ENCODE measurements at places on chromosomes 6 and 20.
A peak's percentile ranks its signal among the peaks of the same experiment; 100 is the strongest.

DNA sequence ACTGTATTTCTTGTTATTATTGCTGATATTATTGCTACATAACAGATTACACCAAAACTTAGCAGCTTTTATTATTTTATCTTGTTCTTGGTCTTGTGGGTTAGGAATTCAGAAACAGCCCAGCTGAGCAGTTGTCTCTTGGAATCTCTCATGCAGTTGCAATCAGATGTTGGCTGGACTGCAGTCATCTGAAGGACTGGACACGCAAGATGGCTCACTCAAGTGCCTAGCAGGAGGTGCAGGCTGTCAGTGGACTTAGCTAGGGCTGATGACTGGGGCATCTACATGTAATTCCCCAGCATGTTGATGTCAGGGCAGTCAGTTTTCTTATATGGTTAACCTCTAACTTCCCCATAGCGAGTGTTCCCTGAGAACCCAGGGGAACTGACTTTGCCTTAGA, 128.6 kb upstream of the PLCB4 start:
- no peak for DNase-seq

- no peak for DNase-seq
These were observed 37.0 kb upstream of the MPC1 start for GRCh38 chr6:166419717-166420116.

DNA sequence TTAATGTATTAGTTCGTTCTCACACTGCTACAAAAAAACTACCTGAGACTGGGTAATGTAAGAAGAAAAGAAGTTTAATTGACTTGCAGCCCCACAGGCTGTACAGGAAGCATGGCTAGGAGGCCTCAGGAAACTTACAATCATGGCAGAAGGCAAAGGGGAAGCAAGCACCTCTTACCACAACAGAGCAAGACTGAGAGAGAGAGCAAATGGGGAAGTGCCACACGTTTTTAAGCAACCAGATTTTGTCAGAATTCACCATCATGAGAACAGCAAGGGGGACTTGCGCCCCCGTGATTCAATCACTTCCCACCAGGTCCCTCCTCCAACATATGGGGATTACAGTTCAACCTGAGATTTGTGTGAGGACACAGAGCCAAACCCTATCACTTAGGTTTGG, 70.8 kb upstream of the SRSF6 start:
- no peak for DNase-seq

DNA sequence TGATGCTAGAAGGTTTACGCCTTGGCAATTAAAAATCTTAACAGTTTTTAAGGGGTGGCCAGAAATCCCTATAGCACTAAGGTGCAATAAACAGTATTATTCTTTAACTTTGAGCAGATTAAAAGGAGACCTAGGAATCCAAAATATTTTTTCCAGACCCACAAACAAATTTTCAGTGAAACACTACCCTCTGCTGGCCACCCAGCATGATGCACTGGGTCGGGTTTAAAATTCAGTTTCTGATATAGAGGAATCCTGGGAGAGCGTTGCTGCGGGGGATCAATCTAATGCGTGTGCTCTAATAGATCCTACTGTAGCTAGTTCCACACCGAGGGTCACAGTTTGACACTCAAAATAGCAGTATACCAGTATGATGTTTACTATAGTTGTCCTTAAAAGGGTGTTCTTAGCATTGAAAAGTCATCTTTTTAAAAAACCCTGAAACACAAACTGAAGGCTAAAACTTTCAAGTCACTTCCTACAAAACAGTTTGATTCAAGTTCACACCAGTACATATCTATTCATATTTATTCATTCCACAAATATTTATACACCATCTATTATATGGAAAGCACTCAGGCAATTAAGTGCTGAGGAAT, 10.2 kb downstream of the UBE3D start:
- DNase-seq = peak; percentile 66

GRCh38 chr6:166221040-166221439, 53.4 kb upstream of the TBXT start:
- no peak for DNase-seq

- DNase-seq = no peak
These were observed 630.6 kb downstream of the QKI start for GRCh38 chr6:164045082-164045481.

DNA sequence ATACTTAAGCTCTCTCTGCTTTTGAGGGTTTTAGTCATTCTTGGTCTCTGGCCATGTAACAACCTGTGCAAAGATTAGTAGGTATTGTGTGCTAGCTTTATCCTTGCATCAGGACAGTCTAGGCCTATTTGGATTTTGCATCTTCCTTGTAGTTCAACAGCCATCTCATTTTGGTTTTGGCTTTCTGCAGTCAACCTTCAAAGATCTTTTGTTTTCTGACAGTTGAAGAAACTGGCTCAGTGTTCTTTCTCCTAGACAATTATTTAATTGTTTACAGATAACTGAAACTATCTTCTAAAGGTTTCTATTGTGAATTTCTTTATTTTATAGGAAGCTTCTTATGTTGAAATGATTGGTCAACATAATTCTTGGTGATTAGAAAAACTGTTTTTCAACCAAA, 307.5 kb downstream of the CDKAL1 start:
- no peak for DNase-seq

DNA sequence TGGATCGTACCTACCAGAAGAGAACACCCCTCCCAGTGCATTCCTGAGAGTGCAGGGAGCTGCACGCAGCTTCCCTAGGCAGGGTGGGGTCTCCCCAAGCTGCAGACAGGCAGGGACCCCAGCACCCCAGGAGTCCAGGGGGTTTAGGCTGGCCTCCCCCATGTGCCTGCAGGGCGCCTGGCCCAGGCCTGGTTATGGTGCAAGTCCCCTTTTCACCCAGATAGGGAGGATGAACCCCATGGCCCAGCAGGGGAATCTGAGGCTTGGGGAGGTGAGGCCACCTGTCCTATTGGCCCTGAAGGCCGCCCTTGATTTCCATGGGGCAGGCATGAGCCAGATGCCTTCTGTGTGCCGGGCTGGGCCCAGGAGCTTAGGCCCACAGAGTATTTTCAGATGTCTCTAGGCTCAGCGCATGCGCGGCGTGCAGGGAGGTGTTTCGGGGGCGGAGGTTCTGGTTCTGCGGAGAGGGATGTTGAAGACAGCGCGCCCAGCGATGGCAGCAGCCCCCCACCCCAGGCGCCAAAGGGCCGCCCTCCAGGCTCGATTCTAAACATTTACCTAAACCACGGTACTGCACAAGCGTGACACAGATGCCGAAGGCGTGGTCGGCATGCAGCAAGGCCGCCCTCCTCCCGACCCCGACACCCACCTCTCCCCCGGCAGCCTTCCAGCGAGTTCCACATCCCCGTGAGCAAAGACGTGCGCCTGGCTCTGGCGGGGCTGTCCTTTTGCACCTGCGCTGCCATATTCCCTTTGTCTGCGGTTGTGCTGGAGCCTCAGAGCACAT, 29.4 kb downstream of the COL20A1 start:
- no peak for DNase-seq

DNA sequence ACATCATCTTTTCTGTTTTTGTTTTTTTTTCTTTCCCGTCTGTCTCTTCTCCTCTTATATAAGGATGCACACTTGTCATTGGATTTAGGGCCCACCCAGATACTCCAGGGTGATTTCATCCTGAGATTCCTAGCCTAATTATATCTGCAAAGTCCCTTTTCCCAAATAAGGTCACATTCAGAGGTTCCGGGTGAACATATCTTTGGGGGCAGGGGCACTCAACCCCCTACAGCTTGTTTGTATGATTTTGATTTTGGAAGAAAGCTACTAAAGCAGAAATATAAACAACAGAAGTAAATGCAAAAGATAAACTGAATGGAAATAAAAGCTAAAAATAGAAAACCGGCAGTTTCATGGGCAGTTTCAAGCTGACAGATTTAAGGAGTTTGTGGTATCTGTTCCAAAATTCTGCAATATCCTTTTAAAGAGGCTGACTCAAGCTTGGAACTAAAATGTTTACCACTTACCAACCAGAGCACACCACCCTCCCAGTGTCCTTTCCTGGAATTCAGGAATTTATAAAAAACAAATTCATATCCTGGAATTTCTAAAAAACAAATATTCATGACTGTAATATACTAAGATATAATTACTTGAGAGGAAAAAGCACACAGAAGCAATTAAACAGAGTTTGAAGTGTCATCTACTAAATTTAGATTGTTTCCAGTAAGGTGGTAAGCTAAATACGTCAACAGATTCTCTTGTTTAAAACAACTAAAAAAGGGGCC, 100.0 kb upstream of the CARMIL1 start:
- DNase-seq = no peak

DNA sequence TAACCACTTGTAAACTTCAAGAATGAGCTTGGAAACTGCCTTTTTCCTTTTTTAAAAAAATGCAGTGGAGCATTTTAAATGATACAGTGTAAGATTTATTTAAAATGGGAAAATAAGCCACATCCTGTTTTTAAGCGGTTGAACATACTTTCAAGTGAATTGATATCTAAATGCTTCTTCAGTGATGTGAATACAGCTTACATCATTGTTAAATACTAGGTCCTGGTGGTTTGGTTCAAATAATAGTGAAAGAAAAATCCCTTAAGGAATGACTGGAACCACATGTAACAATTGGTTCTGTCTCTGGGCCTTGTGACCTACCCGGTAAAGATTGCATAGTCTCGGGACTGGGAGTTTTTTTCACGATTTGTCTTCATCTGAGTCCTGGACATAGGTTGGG, 44.2 kb downstream of the BMP6 start:
- DNase-seq = no peak

DNA sequence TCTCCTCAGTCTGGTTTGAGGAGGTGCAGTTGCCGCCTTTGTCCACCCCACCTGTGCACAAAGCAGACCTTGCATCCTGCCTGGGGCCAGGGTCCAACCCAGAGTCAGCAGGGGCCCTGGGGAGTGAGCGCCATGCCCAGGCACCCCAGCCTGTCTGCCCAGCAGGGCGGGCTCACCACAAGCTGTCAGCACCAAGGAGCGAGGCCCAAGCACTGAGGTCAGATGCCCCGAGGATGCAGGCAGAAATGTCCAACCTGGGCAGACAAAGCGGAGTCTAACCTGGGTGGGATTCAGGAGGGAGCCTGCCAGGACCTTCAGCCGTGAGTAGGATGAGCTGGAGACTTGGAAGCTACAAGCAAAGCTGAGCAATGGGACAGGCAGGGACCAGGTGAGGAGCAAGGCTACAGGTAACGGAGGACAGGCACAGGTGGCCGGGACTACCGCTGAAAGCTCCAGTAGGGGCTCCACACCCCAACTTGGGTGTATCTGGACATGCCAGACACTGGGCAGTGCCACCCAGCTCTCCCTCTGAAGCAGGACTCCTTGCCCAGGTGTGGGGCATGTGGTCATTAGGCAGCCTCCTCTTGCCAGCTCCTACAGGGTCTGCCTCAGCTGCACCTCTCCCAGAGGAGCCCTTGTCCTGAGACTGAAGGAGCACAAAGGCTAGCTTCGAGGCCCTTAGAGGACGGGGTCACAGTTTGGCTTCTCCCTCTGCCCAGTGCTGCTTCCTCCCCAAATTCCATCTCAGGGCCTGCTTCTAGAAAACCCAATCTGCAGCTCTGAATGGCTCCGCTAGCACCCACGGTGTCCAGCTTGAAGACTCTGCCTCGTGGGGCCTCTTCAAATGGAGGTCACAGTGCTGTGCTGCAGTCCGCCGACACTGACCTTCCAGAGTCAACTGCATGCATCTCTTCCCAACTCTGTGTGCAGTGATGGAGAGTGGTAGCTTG, 210.6 kb upstream of the CDYL start:
- no peak for DNase-seq

DNA sequence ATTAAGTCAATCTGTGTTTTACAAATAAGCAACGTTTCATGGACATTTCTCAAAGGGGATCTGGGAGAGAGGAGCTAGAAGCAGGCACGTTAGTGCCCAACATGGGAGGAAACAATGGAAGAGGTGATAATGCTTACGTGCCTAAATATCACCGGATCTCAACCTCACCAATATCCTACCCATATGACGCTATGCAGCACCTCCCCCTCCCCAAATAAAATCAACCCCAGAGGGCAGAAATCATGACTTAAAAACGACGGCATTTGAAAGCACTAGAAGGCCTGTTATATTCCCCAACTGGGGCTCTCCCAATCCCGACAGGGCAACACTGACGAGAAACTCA, 425 bp downstream of the HBS1L start:
- no peak for DNase-seq

DNA sequence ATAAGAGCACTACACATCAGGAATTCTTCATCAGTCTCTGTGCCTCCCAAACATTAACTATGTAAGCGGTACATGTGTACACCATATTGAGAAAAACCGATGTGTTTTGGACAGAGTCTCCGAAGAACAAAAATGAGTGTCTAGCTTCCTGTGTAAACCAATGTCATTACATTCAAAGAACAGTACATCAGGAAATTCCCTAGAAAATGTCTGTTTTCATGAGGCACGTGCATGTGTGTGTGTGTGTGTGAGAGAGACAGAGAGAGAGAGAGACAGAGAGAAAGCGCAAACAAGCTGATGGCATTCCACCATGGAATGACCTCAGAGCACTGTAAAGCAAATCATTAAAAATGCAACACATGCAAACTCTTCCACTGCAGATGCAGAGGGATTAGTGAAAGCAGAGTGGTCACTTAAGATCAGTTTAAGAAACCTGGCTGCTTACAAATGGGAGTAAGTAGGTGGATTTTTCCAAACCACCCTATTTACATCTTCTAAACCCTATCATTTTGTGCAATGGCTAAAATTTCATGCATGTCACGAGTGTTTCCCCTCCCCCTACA, 133.9 kb downstream of the HIVEP2 start:
- no peak for DNase-seq

GRCh38 chr20:9912858-9913434, 74.1 kb upstream of the PAK5 start:
- peak; percentile 76 for DNase-seq

DNA sequence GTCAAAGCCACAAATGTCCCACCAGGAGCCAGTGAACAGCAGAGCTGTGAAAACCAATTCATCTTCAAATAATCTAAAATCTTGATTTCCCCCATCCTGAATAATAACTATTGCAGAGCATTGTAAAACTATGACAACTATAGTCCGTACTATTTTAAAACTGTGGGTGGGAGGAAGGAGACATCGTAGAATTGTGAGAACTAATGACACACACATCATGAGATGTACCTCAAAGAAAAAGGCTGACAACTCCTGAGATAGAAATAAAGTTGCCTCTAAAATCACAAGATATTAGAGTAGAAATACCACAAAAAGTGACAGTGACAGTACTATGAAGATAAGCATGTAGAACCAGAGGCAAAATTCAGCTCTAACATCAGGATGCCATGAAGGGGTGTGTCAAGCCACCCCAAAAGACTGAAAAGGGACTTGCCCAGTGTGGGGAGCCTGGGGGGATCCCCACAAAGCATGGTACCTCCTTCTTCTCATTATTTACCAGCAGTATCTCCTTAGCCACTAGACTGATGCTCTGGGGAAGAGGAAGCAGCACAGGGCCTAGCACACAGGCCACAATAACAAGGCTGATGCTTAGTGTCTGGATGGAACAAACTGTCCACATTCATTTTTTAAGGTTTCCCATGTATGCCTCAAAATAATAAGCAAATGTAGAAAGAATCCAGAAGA, 13.4 kb downstream of the NAPB start:
- DNase-seq = no peak

DNA sequence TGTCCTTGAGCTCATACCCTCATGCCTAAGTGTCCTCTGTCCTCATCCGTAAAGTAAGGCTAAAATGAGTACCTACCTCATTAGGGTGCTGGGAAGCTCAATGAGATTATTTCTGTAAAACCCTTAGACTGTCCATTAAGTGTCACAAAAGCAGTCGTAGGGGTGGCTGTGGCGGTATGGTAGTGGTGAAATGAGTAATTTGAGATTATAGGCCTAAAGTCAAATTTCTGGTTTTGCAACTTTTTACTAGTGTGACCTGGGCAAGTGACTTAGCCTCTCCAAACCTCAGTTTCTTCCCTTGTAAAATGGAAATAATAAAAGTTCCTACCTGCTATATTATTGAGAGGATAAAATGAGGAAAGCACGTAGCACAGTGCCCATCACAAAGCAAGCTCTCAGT, 148.2 kb upstream of the AKAP12 start:
- DNase-seq = no peak

GRCh38 chr20:9838035-9838377, 870 bp downstream of the PAK5 start:
- DNase-seq = peak; percentile 70

Data from cerebellar cortex (tissue), 1 donor.